ENCODE measurements at places on chromosomes 4 and X.

GRCh38 chrX:56226980-56227379, 5.2 kb upstream of the KLF8 start:
- no peak overlapping the region for H3K27ac ChIP-seq
- no peak overlapping the region for H3K4me3 ChIP-seq
- no peaks in the 10 kb centered on the region for H3K27me3 ChIP-seq
- H3K36me3 ChIP-seq = no peaks in the 10 kb centered on the region

DNA sequence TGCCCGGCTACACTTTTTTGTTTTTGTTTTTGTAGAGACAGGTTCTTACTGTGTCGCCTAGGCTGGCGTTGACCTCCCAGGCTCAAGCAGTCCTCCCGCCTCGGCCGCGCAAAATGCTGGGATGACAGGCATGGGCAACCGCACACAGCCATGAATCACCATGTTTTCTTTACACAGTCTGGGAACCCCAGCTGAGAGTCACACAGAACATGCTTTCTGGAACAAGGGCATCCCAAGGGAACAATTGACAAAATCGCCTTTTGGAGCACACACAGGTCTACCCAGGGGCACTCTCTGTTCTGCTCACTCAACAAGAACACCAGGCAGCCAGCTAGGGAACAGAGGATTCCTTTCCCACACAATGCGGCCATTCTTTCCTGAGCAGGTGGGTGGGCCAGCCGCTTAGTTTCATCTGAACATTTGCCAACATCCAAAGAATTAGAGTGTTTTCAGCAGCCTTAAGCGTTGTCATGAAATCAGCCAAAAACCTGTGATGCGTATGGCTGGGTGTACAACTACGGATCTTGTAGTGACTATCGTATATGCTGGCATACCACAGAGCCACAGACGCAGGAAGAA, 15.7 kb downstream of the PRKX start:
- H3K4me1 ChIP-seq = no peaks in the 10 kb centered on the region
- DNase-seq = peak; percentile 53
- no peaks in the 10 kb centered on the region for H3K27me3 ChIP-seq
- H3K27ac ChIP-seq = peak overlapping the region; percentile 62

DNA sequence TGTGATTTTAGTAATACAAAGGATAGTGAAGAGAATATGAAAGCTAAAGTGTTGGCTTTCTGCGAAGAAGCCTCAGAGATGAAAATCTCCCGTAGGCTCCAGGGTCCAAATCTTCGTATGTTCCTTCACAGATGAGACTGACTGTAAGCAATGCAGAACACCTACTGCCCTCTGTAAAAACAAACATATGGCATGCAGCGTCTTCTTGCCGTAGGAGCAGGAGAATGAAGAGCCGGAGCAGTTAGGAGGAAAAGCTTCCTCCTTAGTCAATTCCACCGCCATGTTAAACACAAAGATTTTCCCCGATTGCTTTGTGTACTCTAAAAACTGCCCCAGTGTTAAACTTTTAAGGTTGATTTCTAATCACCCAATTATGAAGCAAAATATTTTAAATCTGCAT, 22.5 kb downstream of the RWDD4 start:
- H3K4me3 ChIP-seq = no peak overlapping the region
- no peak for DNase-seq
- H3K27me3 ChIP-seq = no peaks in the 10 kb centered on the region
- H3K36me3 ChIP-seq = no peaks in the 10 kb centered on the region
- H3K27ac ChIP-seq = peak overlapping the region; percentile 65
- H3K4me1 ChIP-seq = no peaks in the 10 kb centered on the region

DNA sequence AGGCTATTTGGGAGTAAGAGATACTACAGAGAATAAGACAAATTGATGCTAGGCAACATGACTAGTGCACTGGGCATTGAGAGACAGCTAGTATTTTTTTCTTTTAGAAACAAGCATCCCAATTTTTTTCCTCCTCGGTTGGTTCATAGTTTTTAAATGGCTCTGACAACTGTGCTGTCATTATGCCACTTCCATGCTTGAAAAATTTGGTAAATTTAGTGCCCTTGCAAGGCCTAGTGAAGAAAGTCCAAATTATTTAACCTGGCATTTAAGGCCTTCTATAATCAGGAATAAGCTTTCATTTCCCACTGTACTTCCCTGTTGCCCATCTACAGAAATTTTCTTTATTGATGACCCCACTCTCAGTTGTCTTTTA, 15.8 kb downstream of the VSIG4 start:
- H3K4me3 ChIP-seq = no peak overlapping the region
- no peaks in the 10 kb centered on the region for H3K36me3 ChIP-seq
- H3K27ac ChIP-seq = no peak overlapping the region
- no peaks in the 10 kb centered on the region for H3K27me3 ChIP-seq
- no peak for DNase-seq

- no peaks in the 10 kb centered on the region for H3K27me3 ChIP-seq
- no peaks in the 10 kb centered on the region for H3K4me1 ChIP-seq
- H3K36me3 ChIP-seq = no peaks in the 10 kb centered on the region
Measured at GRCh38 chrX:48934581-48935300, 15.9 kb upstream of the PIM2 start.

GRCh38 chrX:129818123-129818522, 25.6 kb downstream of the ZDHHC9 start:
- H3K27me3 ChIP-seq = no peaks in the 10 kb centered on the region
- no peaks in the 10 kb centered on the region for H3K36me3 ChIP-seq
- no peaks in the 10 kb centered on the region for H3K4me1 ChIP-seq
- H3K27ac ChIP-seq = no peak overlapping the region
- no peak for DNase-seq

DNA sequence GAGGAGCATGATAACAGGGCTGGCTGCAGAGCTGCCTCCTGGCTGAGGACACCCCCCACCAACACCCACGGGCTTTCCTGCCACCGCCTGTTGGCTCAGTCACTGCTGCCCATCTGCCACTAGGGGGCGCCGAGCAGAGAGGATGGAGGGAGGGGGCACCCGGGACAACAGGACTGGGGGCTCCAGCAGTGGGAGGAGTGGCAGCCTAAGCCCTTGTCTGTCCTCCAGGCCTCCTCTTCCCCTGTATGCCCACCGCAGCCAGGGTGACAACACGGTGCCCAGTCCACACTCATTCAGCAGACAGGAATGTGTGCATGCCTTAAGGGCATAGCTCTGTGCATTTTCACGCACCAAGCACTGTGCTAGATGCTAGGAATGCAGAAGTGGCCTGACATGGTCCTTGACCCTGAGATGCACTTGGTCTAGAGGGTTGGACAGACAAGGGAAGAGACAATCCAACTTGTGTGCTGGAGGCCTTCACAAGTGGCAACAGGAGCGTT, 149.9 kb downstream of the AMMECR1 start:
- H3K27ac ChIP-seq = no peak overlapping the region
- H3K4me3 ChIP-seq = no peak overlapping the region
- DNase-seq = no peak
- H3K36me3 ChIP-seq = no peaks in the 10 kb centered on the region
